ENCODE measurements at places on chromosomes 11 and 22.

- no peak for DNase-seq
Measured at GRCh38 chr22:29454276-29454675, 15.9 kb downstream of the RFPL1 start.

DNA sequence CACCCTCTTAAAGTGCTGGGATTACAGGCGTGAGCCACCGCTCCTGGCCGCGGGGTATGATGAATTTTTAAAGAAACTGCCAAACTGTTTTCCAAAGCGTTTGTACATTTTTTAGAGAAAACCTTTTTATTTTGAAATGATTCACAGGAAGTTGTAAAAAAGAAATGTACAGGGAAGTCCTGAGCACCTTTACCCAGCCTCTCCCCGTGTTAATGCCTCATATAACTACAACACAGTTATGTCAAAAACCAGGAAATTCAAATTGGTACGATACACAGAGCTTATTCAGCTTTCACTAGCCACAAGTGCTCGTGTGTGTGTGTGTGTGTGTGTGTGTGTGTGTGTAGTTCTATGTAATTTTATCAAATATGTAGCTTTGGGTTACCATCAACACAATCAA, 7.0 kb upstream of the FAM118A start:
- no peak for DNase-seq

DNA sequence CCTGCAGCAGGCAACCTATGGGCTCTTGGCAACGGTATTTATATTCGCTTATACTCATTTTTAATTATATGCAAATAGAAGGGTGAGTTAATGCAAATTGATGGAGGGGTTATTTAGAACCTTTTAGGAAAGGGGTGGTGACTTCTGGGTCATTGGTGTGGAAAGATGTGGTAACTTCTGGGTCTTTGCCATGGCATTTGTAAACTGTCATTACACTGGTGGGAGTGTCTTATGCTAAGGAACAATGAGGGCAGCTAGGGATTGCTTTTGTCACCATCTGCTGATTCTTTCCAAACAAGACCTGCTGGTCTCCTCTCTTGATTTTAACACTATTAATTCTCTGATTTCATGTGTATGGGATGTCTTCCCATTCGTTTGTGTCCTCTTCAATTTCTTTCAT, 11.7 kb upstream of the KAT5 start:
- no peak for DNase-seq

DNA sequence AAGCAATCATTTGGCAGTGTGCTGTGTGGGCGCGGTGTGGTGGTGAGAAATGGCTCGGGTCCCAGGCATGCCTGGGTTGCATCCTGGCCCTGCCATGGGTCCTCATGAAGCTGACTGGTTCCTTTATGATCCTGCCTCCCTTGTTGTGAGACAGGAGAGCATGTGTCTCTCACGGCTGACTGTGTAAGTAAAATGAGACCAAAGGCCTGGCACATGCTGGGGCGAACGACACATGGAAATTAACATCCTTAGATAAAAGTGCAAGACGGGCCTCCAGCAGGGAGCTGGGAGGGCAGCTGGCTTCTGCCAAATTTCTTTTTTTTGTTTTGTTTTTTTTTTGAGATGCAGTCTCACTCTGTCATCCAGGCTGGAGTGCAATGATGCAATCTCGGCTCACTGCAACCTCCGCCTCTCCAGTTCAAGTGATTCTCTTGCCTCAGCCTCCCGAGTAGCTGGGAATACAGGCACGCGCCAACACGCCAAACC, 9.4 kb upstream of the FBLN1 start:
- no peak for DNase-seq

GRCh38 chr22:30261134-30261533, 5.5 kb downstream of the OSM start:
- DNase-seq = no peak

GRCh38 chr11:46254133-46254491, 23.4 kb upstream of the CREB3L1 start:
- DNase-seq = no peak

GRCh38 chr22:50247748-50248147, 2.9 kb upstream of the TUBGCP6 start:
- DNase-seq = no peak

- DNase-seq = peak; percentile 29
Measured at GRCh38 chr11:7596975-7597391, 76.3 kb downstream of the CYB5R2 start.

DNA sequence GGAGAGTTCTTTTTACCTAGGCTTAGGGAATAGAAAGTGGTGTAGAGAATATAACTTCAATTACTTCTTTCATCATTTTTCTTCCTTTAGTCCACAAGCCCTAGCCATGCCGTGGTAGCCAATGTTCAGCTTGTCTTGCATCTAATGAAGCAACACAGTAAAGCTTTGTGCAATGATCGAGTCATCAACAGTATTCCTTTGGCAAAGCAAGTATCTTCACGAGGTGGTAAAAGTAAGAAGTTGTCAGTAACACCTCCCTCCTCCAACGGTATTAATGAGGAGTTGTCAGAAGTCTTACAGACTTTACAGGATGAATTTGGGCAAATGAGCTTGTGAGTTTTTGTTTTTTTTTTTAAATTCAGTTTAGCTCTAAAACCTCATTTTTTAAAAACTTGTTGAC, 37.4 kb downstream of the CEP57 start:
- DNase-seq = no peak

DNA sequence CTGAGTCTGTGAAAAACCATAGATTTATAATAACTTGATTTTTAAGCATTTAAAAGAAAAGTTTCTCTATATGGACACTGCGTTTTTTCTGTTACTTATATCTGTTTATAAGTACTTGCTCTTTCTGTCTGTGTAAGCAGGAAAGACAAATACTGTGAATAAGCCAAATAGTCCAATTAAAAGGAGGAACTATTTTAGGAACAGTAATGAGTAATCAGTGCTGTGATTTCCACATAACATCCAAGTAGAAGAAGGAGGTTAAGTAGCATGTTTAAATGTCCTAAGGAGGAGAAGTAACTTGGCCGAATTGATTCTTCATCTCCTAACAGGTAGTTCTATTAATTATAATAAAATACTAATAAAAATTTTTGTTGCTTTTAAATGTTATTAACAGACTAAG, 40.8 kb downstream of the ZNF214 start:
- no peak for DNase-seq

DNA sequence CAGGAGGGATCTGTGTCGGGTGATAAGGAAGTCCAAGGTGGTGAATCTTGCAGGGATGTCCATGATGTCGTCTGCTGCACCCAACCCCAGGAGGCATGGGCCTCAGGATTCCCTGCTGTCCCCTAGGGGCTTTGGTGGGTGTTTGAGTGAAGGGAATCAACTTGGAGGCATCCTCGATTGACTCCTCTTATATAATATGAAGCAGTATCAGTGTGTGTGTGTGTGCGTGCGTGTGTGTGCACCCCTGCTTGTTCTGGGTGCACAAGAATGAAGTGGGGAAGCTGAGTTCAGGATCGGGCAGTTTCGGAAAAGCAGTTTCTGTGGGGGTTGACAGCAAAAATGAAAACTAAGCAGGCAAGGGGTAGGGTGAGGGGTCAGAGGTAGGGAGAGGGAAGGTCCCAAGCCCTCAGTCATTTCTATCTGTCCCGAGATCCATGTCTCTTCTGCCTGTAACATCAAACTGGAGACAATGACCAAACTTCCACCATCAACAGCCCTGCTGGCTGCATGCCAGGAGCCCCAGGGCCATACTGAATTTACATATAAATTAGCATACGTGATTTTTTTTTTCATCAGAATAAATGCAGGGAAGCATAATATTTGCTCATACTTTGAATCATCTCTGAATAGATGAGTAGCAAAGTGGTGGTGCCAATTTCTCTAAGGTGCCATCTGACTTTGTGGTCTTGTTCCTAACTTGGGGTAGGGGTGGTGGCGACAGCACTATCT, 2.0 kb downstream of the NTM start:
- no peak for DNase-seq

DNA sequence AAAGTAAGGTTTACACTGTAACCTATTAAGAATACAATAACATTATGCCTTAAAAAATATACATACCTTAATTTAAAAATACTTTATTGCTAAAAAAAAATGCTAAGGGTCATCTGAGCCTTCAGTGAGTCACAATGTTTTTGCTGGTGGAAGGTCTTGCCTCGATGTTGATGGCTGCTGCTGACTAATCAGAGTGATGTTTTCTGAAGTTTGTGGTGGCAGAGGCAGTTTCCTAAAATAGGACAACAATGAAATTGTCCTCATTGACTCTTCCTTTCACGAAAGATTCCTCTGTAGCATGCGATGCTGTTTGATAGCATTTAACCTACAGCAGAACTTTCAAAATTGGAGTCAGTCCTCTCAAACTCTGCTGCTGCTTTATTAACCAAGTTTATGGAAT, 97.6 kb downstream of the FAT3 start:
- no peak for DNase-seq

DNA sequence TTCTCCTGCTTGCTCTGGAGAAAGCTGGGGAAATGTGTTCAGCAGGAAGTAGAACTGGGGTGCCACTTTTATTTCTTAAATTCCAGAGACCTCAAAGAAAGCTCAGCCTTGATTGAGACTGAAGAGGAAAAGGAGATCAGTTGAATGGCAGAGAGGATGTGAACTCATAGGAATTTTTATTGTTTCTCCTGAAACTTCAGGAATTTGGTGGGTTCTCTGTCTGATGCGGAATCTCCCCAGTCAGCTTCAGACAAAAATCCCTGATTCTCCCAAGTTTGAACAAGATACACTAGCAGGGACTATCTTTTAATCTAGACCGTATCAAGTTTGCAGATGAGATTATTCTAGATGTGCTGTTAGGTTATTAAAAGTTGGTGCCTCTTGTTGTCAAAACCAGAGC, 23.0 kb downstream of the EHF start:
- no peak for DNase-seq

GRCh38 chr11:45145379-45146071, 914 bp upstream of the PRDM11 start:
- no peak for DNase-seq

DNA sequence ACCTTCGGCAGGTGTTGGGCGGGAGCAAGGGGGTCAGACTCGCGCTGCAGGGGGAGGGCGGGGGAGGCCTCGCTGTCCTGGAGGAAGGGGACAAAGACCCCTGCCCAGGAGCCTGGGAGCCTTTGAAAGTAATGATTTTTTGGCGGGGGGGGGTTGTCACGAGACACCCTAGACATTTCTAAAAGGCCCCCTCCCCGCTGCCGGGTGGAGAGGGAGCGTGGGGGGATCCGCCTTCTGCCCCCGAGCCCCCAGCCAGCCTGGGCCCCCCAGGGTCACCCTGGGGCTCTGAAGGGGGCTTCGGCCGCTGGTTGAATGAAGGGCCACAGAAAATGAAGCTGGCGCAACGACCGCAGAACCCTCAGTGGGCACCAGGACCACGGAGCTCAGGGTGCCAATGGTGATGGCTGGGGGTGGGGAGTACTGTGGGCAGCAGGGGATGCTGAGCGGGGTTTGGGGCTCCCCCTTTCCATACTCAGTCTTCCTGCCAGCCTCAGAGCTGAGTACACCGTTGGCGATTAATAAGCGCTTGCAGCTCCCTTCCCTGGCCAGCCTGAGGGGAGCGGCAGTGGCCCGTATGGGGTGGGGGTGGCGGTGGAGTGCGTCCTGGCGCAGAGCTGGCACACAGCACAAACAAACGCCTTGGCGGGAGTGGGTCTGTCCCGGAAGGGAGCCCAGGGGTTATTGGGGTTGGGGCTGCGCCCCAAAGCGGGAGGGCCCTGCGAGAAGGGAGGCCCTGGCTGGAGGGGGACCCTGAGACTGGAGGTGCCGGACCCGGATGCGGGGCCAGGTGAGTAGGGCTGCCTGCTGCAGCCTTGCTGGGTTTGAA, 1.2 kb upstream of the DUSP8 start:
- no peak for DNase-seq

GRCh38 chr11:121801394-121801748, 314.6 kb downstream of the BLID start:
- no peak for DNase-seq

DNA sequence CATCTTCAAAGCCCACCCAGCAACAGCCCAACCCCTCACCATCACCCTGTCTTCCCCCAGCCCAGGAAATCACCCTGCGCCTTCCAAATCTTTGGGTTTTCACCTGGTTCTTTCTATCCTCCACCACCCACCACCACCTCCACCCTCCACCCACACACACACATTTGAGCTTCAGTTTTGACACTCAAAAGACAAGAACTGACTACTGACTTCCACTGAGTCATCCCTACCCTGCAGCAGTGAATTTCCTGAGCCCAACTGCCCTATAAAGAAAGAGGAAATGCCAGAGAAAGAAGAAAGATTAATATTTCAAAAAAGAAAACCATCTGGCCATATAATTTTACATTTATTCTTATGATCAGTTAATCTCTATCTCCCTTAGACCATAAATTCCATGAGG, 137.5 kb downstream of the CHST1 start:
- no peak for DNase-seq

DNA sequence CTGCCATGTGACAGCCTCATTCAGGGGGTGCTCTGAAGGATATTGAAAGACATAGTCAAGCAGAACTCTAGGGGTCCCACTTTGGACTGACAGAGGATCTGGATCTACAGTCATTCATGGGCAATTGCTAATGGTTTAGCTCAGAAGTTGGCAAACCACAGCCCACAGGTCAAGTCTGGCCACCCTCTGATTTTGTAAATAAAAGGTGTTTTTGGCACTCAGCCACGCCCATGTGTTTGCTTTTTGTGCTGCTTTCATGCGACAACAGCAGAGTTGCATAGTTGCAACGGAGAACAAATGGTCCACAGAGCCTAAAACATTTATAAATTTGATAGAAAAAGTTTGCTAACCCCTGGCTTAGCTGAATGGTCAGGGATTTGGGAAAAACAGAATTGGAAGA, 41.7 kb downstream of the RPS6KA4 start:
- DNase-seq = no peak

- DNase-seq = no peak
Measured at GRCh38 chr22:35043252-35043933, 22.6 kb upstream of the ISX start.

- DNase-seq = no peak
Measured at GRCh38 chr11:14449302-14449714, 50.3 kb downstream of the COPB1 start.

- DNase-seq = no peak
Measured at GRCh38 chr11:16977994-16978315, 36.3 kb downstream of the PLEKHA7 start.

- DNase-seq = no peak
Measured at GRCh38 chr22:46914916-46915894, 152.8 kb downstream of the TBC1D22A start.

- no peak for DNase-seq
Measured at GRCh38 chr22:20566420-20567260, 59.2 kb downstream of the MED15 start.
